SK-MEL-5 (cell line): ENCODE measurements at places on chromosomes 2 and 18.
A peak's percentile ranks its signal among the peaks of the same experiment; 100 is the strongest.

GRCh38 chr2:100813527-100813926, 6.4 kb upstream of the NPAS2 start:
- no peak for DNase-seq

DNA sequence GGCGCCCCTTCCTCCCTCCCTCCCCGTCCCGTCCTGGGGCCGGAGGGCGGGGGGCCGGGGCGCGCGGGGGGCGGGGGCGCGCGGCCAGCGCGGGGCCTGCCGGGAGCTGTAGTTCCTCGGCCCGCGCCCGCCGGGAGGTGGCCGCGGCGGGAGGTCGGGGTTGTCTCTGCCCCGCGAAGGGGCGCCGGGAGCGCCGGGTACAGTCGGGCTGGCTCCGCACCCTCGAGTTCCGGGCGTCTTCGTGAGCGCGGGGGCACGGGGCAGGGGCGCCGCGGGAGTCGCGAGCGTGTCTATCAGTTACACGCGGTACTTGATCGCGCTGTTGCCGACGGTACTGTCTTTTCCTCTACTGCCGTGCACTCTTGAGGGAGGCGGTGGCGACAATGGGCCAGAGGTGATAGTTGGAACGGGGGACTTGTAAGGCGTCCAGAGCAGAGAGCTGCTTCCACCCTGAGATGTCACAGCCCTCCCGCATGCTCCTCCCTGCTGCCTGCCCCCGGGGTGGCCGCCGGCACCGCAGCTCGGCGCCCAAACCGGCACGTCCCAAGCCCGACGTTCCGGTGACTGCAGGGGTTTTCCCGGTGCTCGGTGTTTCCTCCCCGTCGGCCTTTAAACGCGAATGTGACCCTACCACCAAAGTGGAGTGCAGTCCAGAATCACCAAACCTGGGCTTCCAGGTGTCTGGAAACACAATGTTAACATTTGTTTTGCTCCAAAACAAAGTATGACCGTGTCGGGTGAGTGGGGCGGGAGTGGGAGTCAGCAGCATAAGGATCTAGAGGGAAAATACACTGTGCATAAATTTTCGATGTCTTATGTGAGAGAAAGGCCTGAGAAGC, at the start of gene PRKD3:
PRKD3 (minus strand) TSS at position 48 of the 839 bp plus-strand sequence. CDS start 8,309 bp downstream, outside the sequence.
- peak; percentile 64 for DNase-seq

GRCh38 chr2:39996653-39997080, 217.6 kb upstream of the THUMPD2 start:
- no peak for DNase-seq

DNA sequence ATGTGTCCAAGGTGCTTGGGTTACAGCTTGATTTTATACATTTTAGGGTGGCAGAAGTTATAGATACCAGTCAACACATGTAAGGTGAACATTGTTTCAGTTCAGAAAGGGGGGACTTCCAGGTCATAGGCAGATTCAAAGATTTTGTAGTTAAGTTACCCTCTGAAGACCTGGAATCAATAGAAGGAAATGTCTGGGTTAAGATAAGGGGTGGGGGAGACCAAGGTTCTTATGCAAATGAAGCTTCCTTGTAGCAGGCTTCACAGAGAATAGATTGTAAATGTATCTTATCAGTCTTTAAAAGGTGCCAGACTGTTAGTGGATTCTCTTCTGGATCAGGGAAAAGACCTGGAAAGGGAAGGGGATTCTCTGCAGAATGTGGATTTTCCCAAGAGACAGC, 42.4 kb downstream of the BMPR2 start:
- no peak for DNase-seq

GRCh38 chr2:240964704-240965295, 33.6 kb upstream of the SNED1 start:
- no peak for DNase-seq

GRCh38 chr18:10322004-10322403, 132.4 kb upstream of the APCDD1 start:
- no peak for DNase-seq

DNA sequence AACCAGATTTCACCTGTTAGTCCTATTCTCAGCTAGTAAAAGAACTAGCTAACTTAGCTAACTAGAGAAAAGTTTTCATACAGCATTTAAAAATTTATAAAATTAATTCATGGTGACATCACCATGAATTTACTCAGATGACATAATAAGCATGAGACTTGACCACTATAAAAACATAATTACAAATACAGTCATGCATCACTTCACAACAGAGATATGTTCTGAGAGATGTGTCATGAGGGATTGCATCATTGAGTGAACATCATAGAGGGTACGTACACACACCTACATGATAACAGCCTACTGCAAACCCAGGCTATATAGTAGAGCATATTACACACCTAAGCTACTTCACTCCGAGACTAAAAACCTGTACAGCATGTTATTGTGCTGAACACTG, 481.3 kb upstream of the CHAC2 start:
- no peak for DNase-seq

GRCh38 chr2:235623111-235623510, 129.3 kb downstream of the AGAP1 start:
- no peak for DNase-seq

GRCh38 chr2:238939521-238940403, 91.9 kb downstream of the TWIST2 start:
- DNase-seq: no peak

GRCh38 chr2:178142274-178143065, 30.2 kb downstream of the RBM45 start:
- DNase-seq: no peak

DNA sequence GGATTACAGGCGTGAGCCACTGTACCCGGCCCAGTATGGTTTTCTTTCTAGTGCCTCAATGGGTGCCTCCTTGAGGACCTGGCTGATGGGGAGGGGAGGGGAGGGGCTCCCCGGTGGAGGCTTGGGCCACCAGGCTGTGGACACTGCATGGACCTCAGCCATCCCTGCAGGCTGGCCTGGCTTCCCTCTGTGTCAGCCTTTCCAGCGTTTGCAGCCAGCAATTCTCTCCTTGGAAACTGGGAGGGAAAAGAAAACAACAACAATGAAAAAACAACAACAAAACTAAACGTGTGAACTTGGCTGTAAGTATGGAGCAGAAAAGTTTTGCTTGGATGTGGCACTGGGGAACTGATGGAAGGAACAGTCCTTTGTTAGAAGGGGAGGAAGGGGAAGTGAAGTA, 159.3 kb downstream of the GLI2 start:
- no peak for DNase-seq

DNA sequence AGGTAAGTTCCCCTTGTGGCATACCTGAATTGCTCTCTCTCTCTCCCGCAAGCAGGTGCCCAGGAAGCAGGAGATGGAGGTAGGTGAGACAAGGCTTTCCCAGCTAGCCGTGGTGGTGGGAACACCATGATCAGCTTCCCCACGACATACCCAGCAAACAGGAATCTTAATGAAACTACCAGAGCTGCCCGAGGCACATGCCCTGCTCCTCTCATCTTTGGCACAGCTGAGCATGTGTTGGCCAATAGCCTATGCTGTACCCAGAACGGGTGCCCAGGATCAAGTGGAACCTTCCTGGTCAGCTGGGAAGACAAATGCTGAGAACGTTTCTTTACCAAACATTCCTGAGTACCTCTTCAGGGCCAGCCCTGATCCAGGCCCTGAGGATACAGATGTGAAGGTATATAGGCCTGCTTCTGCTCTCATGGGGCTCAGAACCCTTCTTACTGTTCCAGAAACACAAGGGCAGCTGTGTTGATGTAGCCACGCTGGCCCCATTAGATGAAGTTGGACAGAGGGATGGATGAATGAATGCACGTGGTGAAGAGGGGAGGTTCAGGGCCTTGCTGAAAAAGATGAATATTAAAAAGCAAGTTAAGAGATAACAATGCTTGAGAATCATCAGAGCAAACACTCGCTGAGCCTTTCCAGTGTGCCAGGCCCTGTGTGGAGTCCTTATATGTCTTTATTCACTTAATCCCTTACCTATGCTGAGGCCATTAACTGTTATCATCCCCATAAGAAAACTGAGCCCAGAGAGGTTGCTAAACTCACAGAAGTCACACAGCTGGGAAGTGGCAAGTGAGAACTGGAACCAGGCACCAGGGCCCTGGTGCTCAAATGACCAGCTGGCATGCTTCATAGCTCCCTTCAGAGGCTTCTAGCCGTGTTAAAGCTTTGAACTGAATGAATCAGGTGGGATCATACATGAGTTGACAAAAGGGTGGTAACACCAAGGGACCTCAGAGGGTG, 68.8 kb upstream of the TMEM247 start:
- no peak for DNase-seq

DNA sequence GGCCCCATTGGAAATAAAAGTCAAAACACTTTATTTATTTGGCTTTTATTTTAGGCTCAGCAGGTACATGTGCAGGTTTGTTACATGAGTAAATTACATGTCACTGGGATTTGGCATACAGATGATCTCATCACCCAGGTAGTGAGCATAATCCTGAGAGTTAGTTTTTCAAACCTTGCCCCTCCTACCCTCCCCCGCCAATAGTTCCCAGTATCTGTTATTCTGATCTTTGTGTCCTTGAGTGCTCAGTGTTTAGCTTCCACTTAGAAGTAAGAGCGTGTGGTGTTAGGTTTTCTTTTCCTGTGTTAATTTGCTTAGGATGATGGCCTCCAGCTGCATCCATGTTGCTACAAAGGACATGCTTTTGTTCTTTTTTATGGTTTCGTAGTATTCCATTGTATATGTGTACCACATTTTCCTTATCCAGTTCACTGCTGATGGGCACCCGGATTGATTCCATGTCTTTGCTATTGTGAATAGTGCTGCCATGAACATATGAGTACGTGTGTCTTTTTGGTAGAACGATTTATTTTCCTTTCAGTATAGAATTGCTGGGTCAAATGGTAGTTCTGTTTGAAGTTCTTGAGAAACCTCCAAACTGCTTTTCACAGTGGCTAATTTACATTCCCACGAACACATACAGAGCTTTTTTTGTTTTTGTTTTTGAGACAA, 47.9 kb downstream of the ARMC9 start:
- DNase-seq: peak; percentile 62

DNA sequence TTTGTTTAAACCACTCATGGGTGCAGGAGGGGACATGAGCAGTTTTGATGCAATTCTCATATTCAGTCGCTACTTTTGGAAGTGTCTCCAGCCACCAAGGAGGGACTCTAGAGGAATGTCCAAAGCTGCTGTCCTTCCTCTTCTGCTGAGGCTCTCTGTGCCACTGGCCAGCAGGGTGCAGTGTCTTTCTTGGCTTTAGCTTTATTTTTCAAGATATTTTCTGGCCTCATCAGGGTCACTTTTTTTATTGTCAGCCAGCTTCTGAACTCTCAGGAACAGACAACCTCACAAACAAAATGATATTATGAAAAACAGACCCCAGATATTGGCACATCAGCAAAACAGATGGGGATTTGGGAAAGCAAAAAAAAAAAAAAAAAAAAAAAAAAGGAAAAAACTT, 289.3 kb upstream of the ZSWIM2 start:
- peak; percentile 56 for DNase-seq

- peak; percentile 24 for DNase-seq
These were observed 4.9 kb upstream of the IMP4 start for GRCh38 chr2:130337735-130338325.

DNA sequence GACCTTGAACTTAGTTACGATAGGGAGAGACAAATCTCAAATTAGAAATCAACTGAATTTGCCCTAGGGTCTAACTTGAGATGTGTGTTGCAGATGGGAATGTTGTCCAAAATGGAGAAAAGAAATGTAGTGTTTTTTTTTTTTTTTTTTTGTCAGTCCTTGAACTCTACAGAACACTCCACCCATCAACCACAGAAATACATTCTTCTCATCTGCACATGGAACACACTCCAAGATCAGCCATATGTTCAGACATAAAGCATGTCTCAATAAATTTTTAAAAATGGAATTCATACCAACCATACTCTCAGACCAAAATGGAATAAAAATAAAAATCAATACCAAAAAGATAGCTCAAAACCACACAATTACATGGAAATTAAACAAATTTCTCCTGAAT, 526.5 kb downstream of the FBXO15 start:
- DNase-seq: no peak

GRCh38 chr2:84942964-84943421, 28.0 kb upstream of the KCMF1 start:
- no peak for DNase-seq

DNA sequence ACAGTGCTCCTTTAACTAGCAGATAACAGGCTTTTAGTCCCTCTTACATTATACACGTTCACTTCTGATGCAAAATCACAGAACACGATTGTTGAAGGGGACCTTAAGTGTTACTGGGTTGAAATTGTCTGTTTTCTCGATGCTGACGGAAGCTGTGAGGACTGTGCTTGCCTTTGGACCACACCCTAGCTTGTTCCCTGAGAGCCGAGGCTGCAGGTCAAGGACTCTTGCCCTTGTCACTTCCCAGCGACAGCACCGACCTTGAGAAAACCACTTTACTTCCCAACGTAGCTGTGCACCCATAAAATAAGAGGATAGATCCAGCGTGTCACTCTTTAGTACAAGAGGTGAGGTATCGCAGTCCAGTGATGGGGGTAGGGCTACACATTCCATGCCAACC, 701.0 kb downstream of the DCDC2C start:
- DNase-seq: no peak

DNA sequence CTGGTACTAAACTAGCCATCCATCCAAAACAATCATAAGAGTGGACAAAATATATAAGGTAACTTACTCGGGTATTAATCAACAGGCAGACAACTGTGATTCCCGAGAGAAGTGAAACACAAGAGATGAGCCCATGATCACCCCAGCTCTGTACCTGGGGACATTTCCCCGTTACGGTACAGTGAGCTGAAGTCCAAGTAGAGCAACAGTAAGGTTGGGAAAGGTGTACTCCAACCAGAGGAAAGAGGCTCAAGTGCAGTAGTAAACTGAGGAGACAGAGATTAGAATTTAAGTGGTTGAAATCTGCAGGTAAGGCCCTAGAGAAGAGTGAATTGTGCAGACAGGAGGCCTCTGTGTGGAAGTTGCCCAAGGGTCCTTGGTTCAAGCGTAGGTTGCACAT, 30.5 kb upstream of the CHAC2 start:
- no peak for DNase-seq

DNA sequence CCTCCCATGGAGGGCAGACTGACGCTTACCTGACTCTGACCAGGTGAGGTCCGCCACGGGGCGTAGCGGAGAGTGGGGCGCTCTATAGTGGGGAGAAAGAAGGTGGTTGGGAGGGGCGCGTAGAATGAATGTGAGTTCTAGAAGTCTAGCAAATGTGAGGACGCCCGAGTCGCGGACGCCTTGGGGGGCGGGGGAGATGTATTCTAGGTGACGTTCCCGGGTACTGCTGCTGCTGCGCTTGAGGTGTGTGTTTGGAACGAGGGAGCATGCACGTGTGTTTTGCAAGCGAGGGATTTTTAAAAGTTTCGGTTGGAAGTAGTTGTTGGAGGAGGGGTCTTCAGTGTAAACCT, 758 bp downstream of the RIF1 start:
- peak; percentile 20 for DNase-seq

GRCh38 chr2:112957511-112957910, 20.3 kb upstream of the IL36G start:
- no peak for DNase-seq

GRCh38 chr18:23243178-23243577, 107.9 kb downstream of the CABLES1 start:
- DNase-seq: no peak
